Posterior cingulate gyrus (tissue), 11 donors: ENCODE measurements at places on chromosomes 4 and X.

DNA sequence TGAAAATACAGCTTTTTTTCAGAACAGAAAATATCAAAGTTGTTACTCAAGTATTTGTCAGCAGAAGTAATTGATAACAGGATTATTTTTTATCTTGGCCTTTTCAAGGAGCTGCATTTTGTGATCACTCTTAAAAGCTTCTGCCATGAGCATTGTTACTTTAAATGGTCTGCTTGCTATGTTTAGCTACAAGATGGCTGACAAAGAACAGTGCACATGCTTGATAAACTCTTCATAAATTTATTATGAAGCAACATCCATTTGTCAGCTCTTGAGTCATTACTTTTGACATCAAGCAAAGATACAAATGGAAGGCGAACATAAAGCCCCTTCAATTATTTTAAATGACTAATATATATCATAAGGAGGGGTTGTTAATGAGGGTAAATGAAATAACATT is 205.4 kb upstream of the RPS6KA3 start:
- DNase-seq = no peak

- no peak for DNase-seq
Measured at GRCh38 chr4:46146993-46147392, 23.1 kb upstream of the GABRG1 start.

DNA sequence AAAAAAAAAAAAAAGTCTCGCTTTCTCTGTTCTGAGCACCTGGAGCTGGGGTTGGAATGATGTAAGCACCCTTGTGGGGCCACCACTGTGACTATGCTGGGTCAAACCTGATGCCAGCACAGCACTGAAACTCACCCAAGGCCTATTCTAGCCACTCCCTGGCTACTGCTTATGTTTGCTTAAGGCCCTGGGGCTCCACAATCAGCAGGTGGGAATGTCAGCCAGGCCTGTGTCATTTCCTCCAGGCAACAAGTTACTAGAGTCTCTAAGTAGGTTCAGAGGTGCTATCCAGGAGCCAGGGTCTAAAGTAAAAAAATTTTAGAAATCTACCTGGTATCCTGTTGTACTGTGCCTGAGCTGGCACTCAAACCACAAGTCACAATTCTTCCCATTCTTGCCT is 1306.8 kb downstream of the STIM2 start:
- DNase-seq = no peak

GRCh38 chr4:164730705-164731393 is 23.1 kb upstream of the SMIM31 start:
- DNase-seq = no peak

GRCh38 chr4:151031831-151032605 is 16.9 kb upstream of the LRBA start:
- DNase-seq = no peak

- DNase-seq = peak; percentile 52
Measured at GRCh38 chr4:7513671-7514070, 78.9 kb upstream of the PSAPL1 start.

GRCh38 chr4:154591890-154592289 is 1.3 kb upstream of the FGA start:
- DNase-seq = no peak

GRCh38 chrX:78131117-78131516 is 8.3 kb downstream of the TAF9B start:
- no peak for DNase-seq

DNA sequence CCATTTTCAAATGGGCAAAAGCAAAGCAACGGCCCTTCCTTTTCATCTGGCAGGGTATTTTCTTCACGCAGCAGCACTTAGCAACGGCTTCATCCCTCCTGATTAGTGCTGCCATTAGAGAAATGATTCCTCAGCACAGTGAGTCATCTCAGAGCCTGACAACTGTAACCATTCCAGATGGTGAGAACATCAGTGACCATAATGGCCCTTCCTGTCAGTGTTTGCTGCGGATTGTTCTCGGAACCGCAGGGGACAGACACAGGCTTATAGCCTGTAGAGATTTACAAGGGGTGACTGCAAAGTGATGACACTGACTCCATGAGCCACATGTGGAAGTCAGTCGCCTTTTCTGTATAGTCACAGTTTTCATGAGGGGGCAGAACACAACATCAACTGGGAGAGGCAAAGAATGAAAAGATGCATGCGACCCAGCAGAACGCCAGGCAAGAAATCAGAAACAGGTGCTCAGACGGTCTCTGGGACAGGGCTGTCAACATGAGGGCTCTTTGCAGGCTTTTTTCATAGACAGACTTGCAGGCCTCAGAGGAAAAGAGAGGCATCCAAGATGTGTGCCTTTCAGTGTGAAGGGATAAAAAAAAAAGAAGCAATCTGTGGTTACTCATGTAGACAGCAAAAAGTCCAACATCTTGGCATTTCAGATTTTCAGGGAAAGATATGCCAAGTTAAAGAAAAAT is 69.9 kb upstream of the FBXW7 start:
- DNase-seq = no peak

DNA sequence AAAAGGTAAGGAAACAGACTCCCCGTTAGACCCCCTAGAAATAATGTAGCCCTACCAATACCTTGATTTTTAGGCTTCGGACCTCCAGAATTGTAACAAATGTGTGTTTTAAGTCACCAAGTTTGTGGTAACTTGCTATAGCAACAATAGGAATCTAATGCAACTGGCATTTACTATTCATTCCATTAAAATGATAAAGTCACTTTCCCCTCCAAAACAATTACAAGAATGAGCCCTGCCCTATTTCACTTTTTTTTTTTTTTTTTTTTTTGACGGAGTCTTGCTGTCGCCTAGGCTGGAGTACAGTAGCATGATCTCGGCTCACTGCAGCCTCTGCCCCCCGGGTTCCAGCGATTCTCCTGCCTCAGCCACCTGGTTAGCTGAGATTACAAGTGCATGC is 3.5 kb upstream of the DDX60L start:
- no peak for DNase-seq

GRCh38 chrX:49202022-49202421 is 2.0 kb upstream of the SYP start:
- no peak for DNase-seq

GRCh38 chr4:129046055-129046959 is 47.0 kb downstream of the SCLT1 start:
- DNase-seq = no peak

DNA sequence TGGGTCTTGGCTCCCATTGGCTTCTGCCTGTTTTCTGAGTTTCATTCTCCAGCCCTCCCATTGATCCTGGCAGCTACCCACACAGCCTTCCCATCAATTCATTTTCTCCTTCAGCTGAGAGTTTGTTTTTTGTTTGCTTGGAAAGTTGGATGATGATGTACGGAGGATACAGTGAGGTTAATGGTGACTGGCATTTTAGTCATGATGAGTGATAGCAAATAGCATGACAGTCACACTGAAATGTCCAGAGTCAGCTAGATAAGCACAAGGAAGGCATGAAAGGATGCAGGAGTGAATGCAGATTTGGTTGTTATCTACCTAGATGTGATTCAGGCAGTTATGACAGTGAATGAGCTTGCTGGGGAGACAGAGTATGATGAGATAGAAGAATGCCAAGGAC is 30.6 kb upstream of the LCORL start:
- no peak for DNase-seq

DNA sequence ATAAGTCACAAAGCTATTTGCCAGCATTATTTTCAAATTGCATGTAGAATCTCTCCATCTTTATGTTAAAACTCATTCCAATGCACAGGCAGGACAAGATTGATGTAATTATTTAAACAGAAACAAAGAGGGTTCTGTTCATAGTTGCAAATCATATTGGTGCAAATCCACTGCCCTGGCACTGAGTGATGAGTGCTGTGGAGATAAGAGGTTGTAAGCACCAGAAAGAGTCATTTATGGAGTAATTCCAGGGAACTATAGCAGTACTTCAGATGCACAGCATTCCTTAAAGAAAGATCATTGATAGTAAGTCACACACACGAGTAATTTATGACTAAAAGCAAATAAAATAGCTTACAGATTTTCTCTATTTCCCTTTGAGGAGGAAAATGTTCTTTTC is 337.7 kb upstream of the CTSO start:
- DNase-seq = no peak

DNA sequence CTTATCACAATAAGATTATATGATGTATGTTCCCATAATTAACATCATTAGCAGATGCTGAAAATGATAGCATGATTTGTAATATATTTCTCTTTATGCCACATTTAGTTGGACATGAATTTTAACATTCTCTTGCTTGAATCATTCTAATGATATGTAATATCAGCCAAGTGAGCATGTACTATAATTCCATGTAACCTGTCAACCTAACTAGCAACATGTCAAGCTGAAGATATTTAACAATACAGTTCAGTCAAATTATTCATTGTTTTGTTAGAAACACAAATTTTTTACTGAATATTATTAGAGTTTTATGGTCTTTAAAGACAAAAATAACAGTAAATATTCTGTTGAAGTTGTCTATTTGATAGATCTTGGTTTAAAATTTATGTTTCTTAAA is 920.4 kb upstream of the PCDH10 start:
- DNase-seq = no peak

DNA sequence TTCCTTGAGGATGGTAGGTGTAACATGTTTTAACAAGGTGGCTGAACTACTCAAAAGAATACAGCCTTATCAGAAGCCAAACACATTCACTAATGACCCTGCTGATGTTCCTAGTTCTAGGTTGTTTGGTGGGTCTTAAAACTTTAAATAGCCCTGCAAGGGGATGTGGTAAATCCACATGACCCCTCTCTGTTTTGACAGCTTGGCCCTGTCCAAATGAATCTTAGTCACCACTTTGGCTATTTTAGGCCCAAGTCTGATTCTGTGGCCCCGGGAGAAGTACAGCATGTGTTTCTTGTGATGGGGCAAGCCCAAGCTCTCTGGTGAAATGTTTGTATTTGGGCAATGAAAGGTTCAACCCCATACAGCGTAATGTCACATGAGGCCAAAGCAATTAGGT is 54.5 kb upstream of the GPR34 start:
- no peak for DNase-seq

GRCh38 chr4:5722328-5722727 is 11.3 kb downstream of the EVC start:
- DNase-seq = no peak

DNA sequence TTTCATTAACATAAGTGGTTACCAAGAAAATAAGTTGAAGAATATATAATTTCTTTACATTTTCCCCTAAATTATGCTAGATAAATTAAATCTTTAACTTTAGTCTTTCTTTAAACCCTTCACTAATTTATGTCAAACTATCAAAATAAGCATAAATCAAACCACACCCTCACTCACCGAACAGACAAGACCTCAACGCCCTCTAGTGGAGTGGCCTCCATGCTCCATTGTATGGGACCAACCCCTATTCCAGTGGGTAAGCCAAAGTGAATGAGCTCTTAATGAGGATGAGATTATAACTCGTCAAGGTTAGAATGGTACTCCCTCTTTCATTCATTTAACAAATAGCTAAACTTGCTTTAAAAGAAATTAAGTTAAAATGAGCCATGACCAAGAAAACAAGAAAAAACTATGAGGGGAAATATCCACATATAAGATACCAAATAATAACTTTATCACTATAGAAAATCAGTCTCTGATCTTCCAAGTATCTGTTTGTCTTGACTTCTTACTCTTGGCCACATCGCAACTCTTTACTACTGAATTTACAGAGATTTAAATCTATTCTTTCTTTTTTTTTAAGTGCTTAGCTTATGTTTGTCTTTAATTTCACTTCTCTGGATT is 15.6 kb upstream of the BBS12 start:
- peak; percentile 52 for DNase-seq

DNA sequence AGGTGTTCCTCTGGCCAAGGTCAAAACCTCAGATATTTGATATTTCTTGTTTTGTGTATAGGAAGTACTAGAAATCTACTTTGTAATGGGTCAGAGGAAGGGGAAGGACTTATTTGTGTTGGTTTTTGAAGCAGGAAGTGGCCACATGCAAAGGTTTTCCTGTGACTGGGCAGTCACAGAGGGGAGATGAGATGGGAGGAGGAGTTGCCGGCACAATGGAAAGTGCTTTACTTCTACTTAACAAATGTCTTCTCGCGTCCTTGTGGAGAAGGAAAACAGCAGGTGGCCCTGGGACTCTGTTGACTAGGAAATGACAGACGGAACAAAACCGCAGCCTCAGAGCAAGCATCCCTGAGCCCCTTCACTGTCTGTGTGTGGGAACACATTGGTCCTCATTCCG is 46.6 kb downstream of the SHROOM2 start:
- no peak for DNase-seq

DNA sequence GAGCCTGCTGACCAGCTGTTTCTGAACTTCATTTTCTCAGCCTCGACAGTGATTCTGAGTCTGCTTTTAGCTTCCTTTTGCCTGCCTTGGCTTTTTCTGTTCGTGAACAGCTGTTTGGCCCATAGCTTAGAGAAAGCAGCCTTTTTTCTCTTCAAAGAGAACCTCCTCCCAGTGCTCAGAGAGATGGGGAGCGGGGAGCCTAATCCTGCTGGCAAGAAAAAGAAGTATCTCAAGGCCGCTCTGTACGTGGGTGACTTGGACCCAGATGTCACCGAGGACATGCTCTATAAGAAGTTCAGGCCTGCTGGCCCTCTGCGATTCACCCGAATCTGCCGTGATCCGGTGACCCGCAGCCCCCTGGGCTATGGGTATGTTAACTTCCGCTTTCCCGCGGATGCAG is 756 bp downstream of the PABPC5 start:
- no peak for DNase-seq

DNA sequence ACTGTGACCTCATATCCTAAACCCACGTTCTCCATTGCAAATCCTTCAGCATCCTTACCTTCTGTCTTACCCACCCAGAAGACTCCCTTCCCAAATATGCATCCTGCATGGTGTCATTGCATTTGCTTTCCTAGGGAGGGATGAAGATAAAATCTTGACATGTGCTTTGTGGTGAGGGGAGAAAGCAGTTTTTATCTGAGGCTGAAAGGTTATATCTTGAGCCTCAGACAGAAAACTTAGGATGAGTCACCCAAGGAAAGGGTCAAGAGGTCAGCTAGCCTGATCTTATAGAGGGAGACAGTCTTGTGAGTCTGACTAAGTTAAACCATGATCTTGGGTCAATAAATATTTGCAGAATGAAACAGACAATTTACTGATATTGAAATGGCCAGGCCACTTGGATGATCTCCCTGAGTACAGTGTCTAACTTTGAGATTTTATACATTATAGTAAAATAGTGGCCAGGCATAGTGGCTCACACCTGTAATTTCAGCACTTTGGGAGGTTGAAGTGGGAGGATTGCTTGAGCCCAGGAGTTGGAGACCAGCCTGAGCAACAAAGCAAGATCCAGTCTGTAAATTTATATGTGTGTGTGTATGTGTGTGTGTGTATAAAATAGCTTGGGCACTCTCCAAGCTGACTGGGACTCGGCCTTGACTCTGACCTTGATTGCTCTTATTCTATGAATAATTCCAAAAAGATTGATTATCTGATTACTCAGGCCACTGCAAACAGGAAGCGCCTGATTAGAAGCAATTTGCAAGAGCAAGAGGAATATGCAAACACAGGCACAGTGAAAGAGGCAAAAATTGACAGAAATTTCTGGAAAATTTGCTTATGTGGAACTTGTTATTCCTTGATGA is 15.4 kb upstream of the FAM9C start:
- DNase-seq = no peak

- DNase-seq = no peak
Measured at GRCh38 chr4:24677909-24678308, 93.6 kb upstream of the DHX15 start.
